ENCODE measurements at places on chromosomes 12 and 14.

DNA sequence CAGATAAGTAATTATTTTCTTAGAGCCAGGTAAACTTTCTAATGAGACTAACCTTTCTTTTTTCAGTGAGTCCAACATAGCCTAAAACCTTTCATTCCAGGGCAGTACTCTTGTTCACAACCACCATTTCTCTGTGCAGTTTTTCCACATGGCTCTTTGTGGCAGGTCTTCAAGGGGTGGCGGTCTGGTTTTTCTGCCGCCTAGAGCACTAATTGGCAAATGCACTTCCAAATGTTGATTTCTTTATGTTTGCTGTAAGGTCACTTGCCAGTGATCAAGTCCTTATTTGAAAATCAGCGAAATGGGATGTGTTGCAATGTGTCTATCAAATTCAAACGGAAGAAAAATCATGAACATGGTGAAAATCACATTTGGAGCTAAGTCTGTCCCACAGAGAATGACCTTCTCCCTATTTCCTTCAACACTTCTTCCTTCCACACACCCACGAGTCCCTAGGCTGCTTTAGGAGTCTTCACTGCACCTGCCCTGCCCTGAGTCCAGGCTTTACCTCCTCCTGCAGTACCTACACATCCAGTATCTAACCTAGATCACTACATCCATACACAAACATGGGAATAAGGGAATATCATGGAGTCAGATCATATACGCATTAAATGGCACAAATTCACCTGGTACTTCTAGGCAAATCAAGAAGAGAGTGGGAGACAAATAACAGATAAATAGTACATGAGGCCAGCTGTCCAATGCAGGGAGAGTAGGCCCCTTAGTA is 1.9 kb downstream of the SRGAP1 start:
- no peak for DNase-seq

GRCh38 chr12:27337376-27337775 is 4.7 kb downstream of the BMAL2 start:
- DNase-seq: no peak

GRCh38 chr12:99136516-99136915 is 491.4 kb downstream of the APAF1 start:
- no peak for DNase-seq

GRCh38 chr12:129861951-129862350 is 41.9 kb downstream of the TMEM132D start:
- DNase-seq: no peak

DNA sequence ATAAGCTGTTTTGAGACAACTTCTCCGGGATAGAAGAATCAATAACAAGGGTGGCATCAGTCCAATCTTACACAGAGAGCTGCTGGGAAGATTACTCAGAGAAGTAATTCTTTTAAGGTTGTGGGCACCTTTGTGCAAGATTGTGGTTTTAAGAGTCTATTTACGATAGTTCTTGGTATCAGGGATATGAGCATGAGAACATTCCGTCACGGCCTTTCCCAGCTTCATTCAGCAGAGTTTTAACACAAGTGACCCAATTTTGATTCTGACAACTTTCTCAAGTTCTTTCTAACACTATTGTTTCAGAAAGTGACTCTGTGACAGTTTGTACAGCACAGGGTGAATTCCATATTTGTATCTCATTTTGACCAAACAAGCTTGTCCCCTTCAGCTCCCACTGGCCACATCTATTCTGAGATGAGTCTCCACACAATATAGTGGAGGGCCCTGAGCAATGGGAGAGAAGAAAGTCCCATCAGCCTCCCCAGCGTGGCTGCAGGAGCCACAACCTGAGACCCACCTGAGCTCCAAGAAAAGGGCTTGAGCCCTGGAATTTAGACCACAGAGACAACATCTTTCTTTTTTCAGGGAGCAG is 869.2 kb downstream of the TMEM121 start:
- DNase-seq: no peak

Measured in stimulated activated CD8-positive, alpha-beta memory T cell treated with anti-CD3 and anti-CD28 coated beads, Interleukin-7, amount 100 ng/mL, for 48 hours (primary cell).